ENCODE measurements at places on chromosomes 3 and 15.

GRCh38 chr15:81098861-81099651, 35.0 kb upstream of the CFAP161 start:
- DNase-seq: no peak

DNA sequence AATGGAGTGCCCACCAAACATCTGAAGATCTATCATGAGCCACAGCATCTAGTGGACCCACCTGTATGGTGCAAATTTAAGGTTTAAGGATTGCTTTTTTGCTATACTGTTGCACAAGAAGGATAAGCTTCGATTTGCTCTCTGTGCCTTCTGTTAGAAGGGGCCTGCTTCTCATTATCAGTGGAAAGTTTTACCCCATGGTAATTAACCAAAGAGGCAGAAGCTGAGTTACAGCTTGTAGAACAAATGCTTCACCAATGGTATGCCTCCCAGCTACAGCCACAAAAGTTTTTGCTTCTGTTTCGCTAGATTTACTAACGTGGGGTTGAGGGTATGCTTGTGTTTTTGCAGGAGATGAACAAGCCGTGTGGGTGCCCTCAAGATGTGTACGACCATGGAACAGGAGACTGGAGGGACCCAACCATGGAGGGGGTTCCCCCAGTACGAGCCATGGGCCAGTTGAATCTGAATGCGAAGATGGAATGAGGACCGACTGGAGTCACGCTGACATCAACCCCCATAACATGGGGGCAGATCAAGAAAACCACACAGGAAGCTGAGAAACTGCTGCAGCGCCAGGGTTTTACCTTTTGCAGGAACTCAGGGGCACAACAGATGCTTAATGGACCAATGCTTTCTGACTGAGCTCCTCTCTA, 43.5 kb downstream of the ACAD9 start:
- no peak for DNase-seq

DNA sequence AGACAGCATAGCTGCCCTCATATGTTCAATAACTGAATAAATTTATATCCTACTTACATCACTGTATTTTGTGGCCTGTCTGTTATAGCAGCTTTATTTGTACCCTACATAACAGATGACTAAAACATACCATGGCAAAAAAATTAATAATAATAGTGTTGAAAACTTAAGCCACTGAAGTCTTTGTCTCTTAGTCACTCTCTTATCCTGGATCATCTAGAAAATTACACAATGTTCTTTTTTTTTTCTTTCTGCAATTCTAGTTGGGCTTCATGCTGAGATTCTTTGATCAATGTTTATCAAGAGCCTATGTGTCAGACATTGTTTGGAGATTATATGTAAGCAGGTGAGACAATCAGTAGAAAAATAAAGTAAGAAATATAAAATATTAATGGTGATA, 519.3 kb upstream of the ARPP21 start:
- no peak for DNase-seq

- DNase-seq: no peak
Measured at GRCh38 chr3:33883951-33884561, 85.6 kb downstream of the PDCD6IP start.

GRCh38 chr15:75750261-75751050, 37.8 kb upstream of the CSPG4 start:
- no peak for DNase-seq

DNA sequence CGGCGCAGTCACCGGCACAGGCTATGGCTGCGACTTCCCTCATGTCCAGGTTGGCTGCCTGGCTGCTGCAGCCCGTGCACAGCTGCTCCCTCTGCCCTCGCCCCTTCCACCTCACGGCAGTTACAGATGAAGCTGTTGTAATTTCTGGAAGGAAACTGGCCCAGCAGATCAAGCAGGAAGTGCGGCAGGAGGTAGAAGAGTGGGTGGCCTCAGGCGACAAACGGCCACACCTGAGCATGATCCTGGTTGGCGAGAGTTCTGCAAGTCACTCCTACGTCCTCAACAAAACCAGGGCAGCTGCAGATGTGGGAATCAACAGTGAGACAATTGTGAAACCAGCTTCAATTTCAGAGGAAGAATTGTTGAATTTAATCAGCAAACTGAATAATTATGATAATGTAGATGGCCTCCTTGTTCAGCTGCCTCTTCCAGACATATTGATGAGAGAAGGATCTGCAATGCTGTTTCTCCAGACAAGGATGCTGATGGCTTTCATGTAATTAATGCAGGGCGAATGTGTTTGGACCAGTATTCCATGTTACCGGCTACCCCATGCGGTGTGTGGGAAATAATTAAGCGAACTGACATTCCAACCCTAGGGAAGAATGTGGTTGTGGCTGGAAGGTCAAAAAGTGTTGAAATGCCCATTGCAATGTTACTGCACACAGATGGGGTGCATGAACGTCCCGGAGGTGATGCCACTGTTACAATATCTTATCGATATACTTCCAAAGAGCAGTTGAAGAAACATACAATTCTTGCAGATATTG, 13.2 kb upstream of the GNB4 start:
- no peak for DNase-seq

DNA sequence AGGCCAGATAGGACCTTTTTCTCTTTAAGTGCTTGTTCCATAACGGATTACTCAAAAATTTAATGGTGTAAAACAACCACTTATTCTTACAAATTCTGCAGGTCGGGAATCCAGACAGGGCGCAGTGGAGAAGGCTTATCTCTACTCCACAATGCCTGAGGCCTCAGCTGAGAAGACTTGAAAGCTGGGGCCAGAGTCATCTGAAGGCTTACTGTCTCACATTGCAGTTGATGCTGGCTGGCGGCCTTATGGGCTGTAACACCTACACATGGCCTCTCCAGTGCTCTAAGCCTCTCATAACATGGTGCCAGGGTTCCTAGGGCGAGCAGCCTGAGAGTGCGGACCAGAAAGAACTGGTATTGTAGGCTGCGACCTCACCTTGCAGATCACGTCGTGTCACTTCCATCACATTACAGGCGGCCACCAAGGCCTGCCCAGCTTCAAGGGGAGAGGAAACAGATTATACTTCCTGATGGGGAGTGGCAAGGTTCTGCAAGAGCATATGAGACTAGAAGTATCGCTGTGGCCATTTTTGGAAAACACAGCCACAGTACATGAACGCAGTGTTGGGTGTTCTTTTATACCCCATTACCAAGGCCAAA, 32.4 kb downstream of the CMTM7 start:
- DNase-seq: no peak

- DNase-seq: peak; percentile 63
Measured at GRCh38 chr3:11539677-11540076, 104.0 kb downstream of the VGLL4 start.

GRCh38 chr3:53102601-53103147, 27.6 kb downstream of the RFT1 start:
- no peak for DNase-seq

GRCh38 chr3:179589143-179589542, 15.3 kb downstream of the MRPL47 start:
- DNase-seq: no peak

- DNase-seq: no peak
Measured at GRCh38 chr3:151630938-151631441, 102.7 kb upstream of the AADACL2 start.

- peak; percentile 8 for DNase-seq
Measured at GRCh38 chr3:100562224-100562857, 47.1 kb upstream of the ADGRG7 start.

DNA sequence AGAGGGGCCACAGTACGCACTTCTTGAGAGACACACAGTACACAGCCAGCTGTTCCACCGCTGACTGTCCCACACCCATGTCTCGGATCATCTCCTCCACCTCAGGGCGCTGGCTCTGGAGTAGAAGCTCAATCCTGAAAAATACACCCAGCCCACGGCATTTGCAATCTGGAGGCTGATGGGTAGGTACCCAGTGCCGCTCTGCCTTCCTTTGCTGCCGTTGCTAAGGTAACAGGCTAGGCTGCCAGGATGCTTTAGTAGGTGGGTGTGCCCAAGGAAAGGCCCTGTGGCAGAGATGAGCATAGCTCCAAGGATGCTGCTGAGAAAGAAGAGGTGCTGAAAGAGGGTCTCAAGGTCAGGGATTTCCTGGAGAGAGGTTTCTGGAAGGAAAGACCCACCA, 14.6 kb downstream of the TRAIP start:
- DNase-seq: no peak

DNA sequence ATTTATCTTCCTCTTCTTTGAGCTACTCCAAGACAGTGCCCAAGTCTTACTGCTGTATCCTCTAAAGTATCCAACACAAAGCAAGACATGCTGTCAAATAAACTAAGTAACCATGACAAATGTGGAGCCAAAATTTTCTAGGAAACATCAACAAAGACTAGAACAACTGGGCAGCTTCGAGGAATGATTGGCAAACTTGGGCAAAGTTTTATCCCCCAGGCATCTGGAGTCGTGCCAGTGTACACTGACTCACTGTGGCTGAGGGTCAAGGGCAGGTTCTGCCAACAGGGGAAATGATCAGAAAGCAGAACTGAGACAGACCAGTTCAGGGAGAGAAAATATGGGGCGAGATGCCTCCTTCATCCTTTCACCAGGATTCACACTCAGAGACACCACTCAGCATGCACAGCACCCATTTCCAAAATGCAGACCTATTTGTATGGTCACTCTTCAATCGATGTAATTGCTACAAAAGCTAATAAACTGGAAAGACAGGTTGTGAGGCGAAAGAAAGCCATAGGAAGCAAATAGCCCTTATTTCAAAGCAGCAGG, 65.8 kb downstream of the MB21D2 start:
- no peak for DNase-seq

GRCh38 chr3:29285471-29286071, 4.7 kb downstream of the RBMS3 start:
- no peak for DNase-seq

- peak; percentile 28 for DNase-seq
Measured at GRCh38 chr3:56800832-56801661, 702 bp downstream of the ARHGEF3 start.

- DNase-seq: no peak
Measured at GRCh38 chr3:117485841-117486240, 776.3 kb downstream of the TUSC7 start.

- DNase-seq: no peak
Measured at GRCh38 chr3:115385774-115386730, 237.3 kb upstream of the GAP43 start.

DNA sequence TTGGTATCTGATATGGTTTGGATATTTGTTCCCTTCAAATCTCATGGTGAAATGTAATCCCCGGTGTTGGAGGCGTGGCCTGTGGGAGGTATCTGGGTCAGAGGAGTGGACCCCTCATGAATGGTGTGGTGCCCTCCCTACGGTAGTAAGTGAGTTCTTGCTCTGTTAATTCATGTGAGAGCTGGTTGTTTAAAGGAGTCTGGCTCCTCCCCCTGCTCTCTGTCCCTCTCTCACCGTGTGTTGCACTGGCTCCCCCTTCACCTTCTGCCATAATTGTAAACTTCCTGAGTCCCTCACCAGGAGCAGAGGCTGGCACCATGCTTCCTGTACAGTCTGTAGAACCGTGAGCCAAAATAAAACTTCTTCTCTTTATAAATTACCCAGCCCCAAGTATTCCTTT, 246.9 kb upstream of the AGTR1 start:
- DNase-seq: no peak

- DNase-seq: no peak
Measured at GRCh38 chr3:129574206-129574605, 31.2 kb downstream of the H1-8 start.

DNA sequence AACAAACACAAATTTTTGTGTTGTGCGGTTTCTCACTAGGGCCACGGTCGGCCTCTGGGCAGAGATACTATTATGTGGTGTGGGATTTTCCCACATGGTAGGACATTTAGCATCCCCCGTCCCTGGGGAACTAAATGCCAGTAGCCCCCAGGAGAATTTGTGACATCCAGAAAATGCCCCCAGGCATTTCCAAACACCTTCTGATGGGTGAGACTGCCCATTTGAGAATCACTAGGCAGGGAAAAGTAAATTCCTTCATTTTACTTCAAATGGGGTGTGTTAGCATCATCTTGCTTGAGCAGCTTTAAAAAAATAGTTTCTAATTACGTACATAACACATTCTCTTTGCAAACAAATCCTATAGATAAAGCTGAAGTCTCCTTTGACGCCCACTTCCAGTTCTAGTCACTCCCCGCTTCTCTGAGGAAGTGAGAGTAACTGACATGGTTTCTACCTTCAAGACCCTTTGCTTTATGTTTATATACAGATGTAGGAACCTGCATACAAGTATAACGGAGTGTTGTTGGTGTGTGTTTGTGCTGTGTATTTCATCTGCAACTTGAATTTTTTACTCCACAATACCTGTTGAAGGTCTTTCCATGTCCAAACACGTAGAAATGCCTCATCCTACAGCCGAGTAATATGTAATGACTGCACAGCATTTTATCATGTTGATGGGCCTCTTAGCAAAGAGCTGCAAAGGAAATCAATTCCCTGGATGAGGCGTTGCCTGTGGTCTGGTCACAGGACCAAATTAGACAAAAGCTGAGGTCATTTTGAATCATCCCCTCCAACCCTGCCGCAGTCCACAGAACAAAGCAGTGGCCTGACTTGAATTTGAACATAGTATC, 31.4 kb upstream of the ZBTB38 start:
- DNase-seq: no peak

GRCh38 chr3:40172560-40172959, 136.9 kb upstream of the EIF1B start:
- DNase-seq: no peak

GRCh38 chr15:65937054-65937453, 67.8 kb downstream of the RAB11A start:
- DNase-seq: no peak

GRCh38 chr3:48415251-48415953, 14.5 kb downstream of the PLXNB1 start:
- DNase-seq: no peak
